ENCODE measurements at places on chromosomes 2 and 18.

DNA sequence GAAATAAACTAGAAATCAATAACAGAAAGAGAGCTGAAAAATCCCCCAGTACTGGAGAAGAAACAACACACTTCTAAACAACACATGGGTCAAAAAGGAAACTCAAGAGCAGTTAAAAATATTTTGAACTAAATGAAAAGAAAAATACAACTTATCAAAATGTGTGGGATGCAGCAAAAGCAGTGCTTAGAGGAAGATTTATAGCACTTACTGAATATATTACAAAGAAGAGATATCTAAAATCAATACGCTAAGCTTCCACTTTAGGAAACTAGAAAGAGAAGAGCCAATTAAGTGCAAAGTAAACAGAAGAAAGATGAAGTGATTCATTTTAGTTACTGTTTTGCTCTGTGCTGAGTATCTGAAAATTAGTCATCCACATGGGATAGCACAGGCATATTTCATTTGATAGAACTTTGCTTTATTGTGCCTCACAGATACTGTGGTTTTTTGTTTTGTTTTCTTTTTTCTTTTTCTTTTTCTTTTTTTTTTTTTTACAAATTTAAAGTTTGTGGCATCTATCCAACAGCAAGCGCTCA, 17.0 kb downstream of the TGFA start:
- no peak for DNase-seq

GRCh38 chr2:161165811-161166210, 5.6 kb downstream of the TANK start:
- no peak for DNase-seq

GRCh38 chr18:49839012-49839411, 25.7 kb upstream of the ACAA2 start:
- DNase-seq, result no peak

DNA sequence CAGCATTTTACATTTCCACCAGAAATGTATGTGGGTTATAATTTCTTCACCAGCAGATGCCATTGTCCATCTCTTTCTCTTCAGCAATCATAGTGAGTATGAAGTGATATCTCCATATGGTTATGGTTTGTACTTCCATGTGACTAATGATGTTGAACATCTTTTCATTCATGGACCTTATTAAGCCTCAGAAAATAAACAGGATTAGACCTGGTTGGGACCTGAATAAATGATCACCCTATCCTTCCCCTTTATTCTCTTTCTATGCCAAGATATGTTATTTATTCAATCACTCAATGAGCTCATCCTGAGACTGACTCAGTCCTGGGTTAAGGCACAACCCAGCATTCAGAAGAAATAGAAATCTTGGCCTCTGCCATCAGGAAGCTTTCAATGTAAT, 86.6 kb downstream of the ANTXR1 start:
- no peak for DNase-seq

GRCh38 chr2:18439716-18440115, 120.7 kb downstream of the RDH14 start:
- no peak for DNase-seq

DNA sequence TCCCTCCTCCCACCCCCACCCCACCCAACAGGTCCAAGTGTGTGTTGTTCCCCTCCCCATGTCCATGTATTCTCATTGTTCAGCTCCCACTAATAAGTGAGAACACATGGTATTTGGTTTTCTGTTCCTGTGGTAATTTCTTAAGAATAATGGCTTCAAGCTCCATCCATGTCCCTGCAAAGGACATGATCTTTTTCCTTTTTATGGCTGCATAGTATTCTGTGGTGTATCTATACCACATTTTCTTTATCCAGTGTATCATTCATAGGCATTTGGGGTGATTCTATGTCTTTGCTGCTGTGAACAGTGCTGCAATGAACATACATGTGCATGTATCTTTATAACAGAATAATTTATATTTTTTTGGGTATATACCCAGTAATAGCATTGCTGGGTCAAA, 12.3 kb upstream of the ASAP2 start:
- no peak for DNase-seq
